Hematopoietic multipotent progenitor cell (in vitro differentiated cells): ENCODE measurements at places on chromosomes 11 and 22. TPM values are rescaled to one million over a fixed set of nuclear protein-coding genes. Genes with fewer than 3 reads are reported as not detected.

The IL18BP gene
- total RNA-seq, result 2.2 TPM

The PLAAT5 gene
- total RNA-seq, result under 0.01 TPM

The GPHA2 gene
- total RNA-seq, result not detected

The ZNRF3 gene
- total RNA-seq, result 3.2 TPM

The OR51L1 gene
- total RNA-seq, result under 0.01 TPM

The C1QTNF4 gene
- total RNA-seq, result 97.2 TPM

The OR51B5 gene
- total RNA-seq, result 0.81 TPM

The DNAJB13 gene
- under 0.01 TPM for total RNA-seq

The ST14 gene
- 2.2 TPM for total RNA-seq

The PLAAT3 gene
- total RNA-seq, result not detected

The OSM gene
- 88.9 TPM for total RNA-seq

The KIRREL3 gene
- not detected for total RNA-seq

The KDELR3 gene
- total RNA-seq, result 1.9 TPM

The LRP4 gene
- 7.5 TPM for total RNA-seq

The APOA4 gene
- total RNA-seq, result not detected

The CARD18 gene
- not detected for total RNA-seq

The FOLR1 gene
- total RNA-seq, result not detected

The RTN4R gene
- 8.9 TPM for total RNA-seq

The NPAS4 gene
- total RNA-seq, result not detected

The WNT7B gene
- total RNA-seq, result under 0.01 TPM

The SNX32 gene
- total RNA-seq, result 4.3 TPM

The PRDX5 gene
- total RNA-seq, result 103 TPM

The LINC01488 gene
- not detected for total RNA-seq
